ENCODE measurements at places on chromosomes 5 and 9.

DNA sequence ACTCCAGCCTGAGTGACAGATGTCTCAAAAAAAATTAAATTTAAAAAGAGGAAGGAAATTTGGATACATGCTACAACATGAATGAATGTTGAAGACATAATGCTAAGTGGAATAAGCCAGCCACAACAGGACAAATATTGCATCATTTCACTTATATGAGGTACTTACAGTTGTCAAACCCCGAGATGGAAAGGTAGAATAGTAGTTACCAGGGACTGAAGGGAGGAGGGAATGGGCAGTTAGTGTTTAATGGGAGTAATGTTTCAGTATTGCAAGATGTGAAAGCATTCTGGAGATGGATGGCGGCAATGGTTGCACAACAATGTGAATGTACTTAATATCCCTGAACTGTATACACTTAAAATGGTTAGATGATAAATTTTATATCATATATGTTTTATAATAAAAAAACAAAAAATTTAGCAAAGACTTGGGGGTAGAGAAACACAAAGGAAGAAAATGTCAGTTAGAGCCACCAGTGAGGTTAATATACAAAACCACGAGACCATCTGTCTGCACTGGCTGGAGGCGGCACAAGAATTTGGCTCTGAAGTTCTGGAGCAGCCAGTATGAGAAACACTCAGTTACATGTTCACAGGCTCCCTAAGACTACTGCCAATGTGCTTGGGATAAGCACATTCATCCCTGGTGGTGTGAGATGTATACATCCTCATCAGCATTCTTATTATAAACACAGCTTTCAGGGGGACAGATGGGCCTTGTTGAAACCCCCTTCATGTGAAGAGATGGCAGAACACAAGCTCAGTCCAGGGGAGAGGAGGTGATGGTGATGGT lies 37.0 kb upstream of the RPS23 start:
- DNase-seq = no peak

GRCh38 chr9:91166796-91167366 lies 194.8 kb downstream of the AUH start:
- DNase-seq = no peak

GRCh38 chr5:140642718-140643117 lies 3.5 kb downstream of the TMCO6 start:
- no peak for DNase-seq

GRCh38 chr5:1488882-1489680 lies 34.7 kb downstream of the LPCAT1 start:
- no peak for DNase-seq

Data from thymus (tissue), 14 donors.